ENCODE measurements at places on chromosomes 16 and 17.

- DNase-seq, result peak; percentile 35
These were observed at the start of gene NOTUM for GRCh38 chr17:81961087-81961511. NOTUM (minus strand) TSS chr17:81961187; CDS start chr17:81960909, 278 bp downstream.

DNA sequence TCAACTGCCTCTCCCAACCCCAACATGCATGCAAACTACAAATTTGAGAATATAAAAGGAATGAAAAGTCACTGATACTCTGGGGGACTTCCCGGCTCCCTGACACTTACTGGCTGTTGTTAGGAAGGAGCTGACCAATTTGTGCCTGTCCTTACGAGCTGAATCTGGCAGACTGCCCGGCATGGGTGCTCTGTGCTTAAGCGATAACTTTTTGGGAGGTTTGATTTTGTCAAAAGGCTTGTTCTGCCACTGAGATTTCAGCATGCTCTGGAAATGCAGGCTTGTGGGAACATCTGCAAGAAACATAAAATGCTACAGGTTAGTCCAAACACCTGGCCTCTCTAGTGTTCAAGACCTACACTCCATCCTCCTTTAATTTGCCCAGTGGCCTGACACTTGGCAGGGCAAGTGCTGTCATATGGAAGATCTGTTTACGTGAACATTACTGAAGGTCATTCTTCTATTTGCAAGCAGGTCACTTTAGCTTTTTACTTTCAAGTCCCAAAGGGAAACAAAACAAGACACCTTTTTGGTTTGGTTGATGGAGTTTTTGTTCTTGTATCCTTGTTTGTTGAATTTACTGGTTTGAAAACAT, 40.6 kb downstream of the STH start:
- DNase-seq, result no peak

- no peak for DNase-seq
These were observed 983.9 kb upstream of the EEF2KMT start for GRCh38 chr16:6081320-6081976.

- no peak for DNase-seq
These were observed 6.6 kb upstream of the PMP22 start for GRCh38 chr17:15271741-15272140.

DNA sequence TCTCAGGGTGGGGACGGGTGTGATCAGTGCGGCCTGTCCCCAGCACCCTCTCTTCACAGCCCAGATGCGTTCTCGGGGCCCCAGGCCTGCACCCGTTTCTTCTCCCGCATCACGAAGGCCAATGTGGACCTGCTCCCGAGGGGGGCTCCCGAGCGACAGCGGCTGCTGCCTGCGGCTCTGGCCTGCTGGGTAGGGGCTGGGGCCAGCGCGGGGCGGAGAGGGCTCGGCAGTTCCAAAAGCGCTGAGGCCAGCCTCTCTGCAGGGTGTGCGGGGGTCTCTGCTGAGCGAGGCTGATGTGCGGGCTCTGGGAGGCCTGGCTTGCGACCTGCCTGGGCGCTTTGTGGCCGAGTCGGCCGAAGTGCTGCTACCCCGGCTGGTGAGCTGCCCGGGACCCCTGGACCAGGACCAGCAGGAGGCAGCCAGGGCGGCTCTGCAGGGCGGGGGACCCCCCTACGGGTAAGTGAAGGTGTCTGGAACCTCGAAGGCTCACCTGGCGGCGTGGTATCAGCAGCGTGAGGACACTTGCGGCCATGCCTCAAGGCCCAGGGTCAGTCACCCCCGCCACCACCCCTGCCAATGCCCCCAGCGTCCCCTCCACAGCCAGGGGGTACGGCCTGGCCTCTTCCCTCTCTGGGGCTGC, 4.4 kb downstream of the MSLN start:
- no peak for DNase-seq

- no peak for DNase-seq
These were observed 21.4 kb downstream of the DCUN1D3 start for GRCh38 chr16:20878682-20879147.

- no peak for DNase-seq
These were observed 6.7 kb downstream of the ITGA3 start for GRCh38 chr17:50062293-50063243.

DNA sequence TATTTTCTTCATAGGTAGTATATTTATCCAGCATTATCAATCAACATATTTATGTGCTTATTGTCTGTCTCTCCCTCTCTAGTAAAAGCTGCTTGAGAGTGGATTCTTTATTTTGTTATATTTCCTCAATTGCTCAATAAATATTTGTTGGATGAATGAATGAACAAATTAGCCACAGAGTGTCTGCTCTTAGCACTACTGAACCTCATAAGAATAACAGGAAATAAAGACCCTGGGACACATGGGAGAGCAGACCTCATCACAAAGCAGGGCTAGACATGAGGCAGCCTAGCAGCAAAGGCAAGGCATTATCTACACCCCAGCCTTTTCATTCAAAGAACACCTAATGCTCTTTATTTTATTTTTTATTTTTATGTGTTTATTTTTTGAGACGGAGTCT, 34.9 kb upstream of the TANC2 start:
- no peak for DNase-seq

GRCh38 chr17:41363881-41364280, 5.7 kb downstream of the KRT33B start:
- DNase-seq, result no peak

- no peak for DNase-seq
These were observed 2.6 kb upstream of the LPO start for GRCh38 chr17:58235821-58236220.

GRCh38 chr17:76644995-76645394, 1.4 kb upstream of the ST6GALNAC1 start:
- no peak for DNase-seq

DNA sequence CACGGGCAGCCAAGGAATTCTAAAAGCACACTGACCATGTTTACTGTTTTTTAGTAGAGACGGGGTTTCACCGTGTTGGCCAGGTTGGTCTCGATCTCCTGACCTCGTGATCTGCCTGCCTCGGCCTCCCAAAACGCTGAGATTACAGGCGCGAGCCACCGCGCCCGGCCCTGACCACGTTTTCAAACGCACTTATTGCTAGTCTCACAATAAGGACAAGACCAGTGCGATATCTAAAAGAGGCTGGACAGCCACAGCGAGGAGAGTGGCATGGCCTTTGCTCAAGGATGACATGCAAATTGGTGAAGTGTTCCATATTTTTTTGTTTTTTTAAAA, 35.0 kb upstream of the CLEC18B start:
- DNase-seq, result no peak

- no peak for DNase-seq
These were observed 41.7 kb downstream of the ZZEF1 start for GRCh38 chr17:4100883-4101756.

Data from CD4-positive, alpha-beta T cell treated with Interleukin-17A for 4 hours (primary cell).